Smooth muscle cell of the coronary artery (primary cell): ENCODE measurements at places on chromosomes 5 and 9. TPM values are rescaled to one million over a fixed set of nuclear protein-coding genes. Genes with fewer than 3 reads are reported as not detected.

ADAMTS2 gene
- total RNA-seq = 67.2 and 67.6 TPM in 2 replicates

BDP1 gene
- 10.1 and 13.8 TPM in 2 replicates for total RNA-seq

DDX41 gene
- 138 and 249 TPM in 2 replicates for total RNA-seq

SURF2 gene
- total RNA-seq = 12.9 and 15.6 TPM in 2 replicates

BTNL8 gene
- total RNA-seq = under 0.01 TPM in 1 of 2 replicates, not detected in the other

HMMR gene
- total RNA-seq = 0.23 and 8.3 TPM in 2 replicates

CCDC183 gene
- total RNA-seq = 0.30 and 2.2 TPM in 2 replicates

GFRA3 gene
- total RNA-seq = under 0.01 TPM in 1 of 2 replicates, not detected in the other

CD274 gene
- 0.82 and 3.1 TPM in 2 replicates for total RNA-seq

SWI5 gene
- 35.1 and 64.4 TPM in 2 replicates for total RNA-seq

IFNA10 gene
- total RNA-seq = not detected in 2 replicates

DEPDC1B gene
- total RNA-seq = 0.70 and 3.0 TPM in 2 replicates
